ENCODE measurements at places on chromosomes 6 and 20.

GRCh38 chr20:35274172-35275092 is 3.5 kb downstream of the MMP24OS start:
- no peak for DNase-seq

DNA sequence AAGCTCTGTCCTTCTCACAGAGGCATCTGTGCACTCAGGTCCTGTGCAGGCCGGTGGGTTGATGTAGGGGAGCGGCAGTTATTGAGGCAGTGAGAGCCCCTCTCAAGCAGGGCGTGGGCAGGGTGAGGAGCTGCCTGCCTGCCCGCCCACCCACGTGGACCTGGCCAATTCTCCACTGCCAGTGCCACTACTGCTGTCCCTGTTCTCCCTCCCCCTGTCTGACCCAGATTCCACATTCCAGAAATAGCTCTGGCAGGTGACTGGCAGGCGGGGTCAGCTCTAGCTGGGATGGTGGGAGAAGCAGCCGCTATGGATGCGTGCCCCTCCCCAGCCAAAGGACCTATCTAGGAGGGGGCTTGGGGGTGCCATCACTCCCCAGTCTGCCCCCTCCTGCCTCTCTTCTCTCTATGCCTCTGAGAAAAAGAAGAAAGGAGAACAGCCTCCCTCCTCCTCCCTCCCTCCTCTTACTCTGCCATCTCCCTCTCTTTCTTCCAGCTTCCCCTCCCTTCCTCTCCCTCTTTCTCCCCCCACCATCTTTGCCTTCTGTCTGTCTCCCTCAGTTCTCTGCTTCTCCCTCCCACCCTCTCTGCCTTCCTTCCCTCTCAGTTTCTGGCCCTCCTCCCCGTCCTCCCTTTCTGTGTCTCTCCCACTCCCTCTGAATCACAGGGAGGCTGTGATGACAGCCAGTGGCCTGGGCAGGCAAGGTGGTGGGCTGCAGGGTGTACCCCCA is 86.5 kb upstream of the MYL9 start:
- DNase-seq, result no peak

GRCh38 chr20:17936286-17936760 is 32.3 kb downstream of the SNX5 start:
- DNase-seq, result no peak

DNA sequence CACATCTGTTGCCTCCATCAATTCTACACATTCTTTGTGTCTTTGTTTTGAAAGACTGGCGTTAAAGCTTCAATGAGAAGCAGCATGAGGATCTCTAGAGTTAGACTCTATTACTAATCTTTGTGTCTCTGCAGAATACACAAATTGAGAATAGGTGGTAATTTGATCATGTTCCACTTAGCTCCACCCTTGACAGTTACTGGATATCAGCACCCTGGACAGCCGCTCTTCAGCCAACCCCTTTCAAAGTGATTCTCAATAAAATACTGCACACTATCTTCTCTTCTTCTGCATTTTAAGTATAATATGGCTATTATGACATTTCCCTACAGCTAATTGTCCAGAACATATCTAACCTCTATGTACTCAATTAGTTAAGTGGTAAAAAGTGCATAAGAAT is 54.3 kb upstream of the CNR1 start:
- no peak for DNase-seq

DNA sequence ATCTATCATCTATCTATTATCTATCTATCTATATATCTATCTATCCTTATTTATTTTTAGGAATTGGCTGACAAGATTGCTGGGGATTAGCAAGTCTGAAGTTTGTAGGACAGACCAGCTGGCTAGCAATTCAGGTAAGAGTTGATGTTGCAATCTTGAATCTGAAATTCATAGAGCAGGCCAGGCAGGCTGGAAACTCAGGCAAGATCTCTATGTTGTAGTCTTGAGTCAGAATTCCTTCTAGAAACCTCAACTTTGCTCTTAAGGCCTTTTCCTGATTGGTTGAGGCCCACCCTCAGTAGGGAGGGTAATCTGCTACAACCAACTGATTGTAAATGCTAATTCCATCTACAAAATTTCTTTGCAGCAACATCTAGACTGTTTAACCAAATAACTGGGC is 19.2 kb downstream of the MAPK13 start:
- DNase-seq, result no peak

DNA sequence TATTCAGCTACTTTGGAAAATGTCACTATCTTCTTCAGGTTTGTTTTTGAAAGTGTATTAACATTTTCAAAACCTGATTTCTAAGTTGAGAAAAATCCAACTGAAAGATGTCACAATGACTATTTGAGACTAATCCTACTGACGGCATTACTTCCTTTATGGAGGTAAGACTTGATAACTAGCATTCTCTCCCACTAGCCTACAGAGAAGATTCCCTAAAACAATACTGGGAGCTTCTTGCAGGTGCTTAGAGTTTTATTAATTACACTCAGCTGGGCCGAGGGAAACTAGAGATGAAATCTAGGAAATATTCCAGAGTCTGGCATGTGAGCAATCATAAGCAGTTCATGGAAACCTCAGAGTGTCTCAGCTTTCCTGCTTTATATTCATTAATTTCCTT is 114.0 kb downstream of the LCA5 start:
- no peak for DNase-seq

DNA sequence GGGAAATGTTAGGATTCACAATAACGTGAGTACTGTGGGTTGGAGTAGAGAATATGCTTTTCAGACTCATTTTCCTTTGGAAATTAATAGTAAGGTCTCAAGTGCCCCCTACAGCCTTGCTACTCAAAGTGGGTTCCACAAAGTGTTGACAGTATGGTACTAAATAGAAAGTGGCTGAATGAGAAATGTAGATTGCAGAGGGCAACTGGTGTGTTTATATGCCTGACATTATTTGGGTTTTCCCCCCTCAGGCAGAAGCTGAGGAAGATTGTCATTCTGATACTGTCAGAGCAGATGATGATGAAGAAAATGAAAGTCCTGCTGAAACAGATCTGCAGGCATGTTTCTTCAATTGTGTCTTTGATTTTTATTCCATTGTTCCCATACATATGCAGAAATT is 5.6 kb downstream of the FBXO9 start:
- DNase-seq, result no peak

DNA sequence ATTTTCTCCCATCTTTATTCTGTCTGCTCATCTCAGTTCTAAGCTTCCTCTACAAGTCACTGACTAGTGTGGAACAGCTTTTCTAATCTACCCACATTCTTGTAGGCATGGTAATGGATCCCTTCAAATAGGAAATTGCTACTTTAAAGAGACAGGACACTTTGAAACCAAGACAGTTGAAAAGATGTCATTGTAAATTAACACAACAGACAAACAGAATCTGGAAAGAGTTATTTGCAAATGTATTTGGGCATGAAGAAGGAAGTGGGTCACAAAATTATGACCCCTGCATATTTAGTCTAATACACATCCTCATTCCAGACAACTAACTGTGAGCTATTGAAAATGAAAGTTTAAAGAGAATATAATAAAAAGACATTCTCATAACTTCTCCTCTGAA is 298.2 kb upstream of the MARCKS start:
- no peak for DNase-seq

GRCh38 chr6:208364-208763 is 83.9 kb upstream of the DUSP22 start:
- DNase-seq, result no peak
